ENCODE measurements at places on chromosomes 2 and 18. TPM values are rescaled to one million over a fixed set of nuclear protein-coding genes. Genes with fewer than 3 reads are reported as not detected.
A peak's percentile ranks its signal among the peaks of the same experiment; 100 is the strongest.

Gene TEX44
- polyA plus RNA-seq = not detected

Gene SH2D6
- polyA plus RNA-seq = 122 TPM

Gene TIGD1
- polyA plus RNA-seq = 2.8 TPM

Gene RAB6C
- 0.09 TPM for polyA plus RNA-seq

Gene CCBE1
- not detected for polyA plus RNA-seq

GRCh38 chr18:79918615-79919011, 32.8 kb downstream of the SLC66A2 start:
- H3K36me3 ChIP-seq = peaks cover 56% of the 10 kb centered on the region
- H3K27ac ChIP-seq = no peak overlapping the region
- DNase-seq = no peak
- H3K4me1 ChIP-seq = no peaks in the 10 kb centered on the region

- H3K27me3 ChIP-seq = no peaks in the 10 kb centered on the region
- H3K36me3 ChIP-seq = peaks cover 33% of the 10 kb centered on the region
- no peak overlapping the region for H3K27ac ChIP-seq
- DNase-seq = no peak
Observed at GRCh38 chr2:9416267-9416961, 6.9 kb downstream of the ITGB1BP1 start.

- H3K27ac ChIP-seq = no peak overlapping the region
- no peaks in the 10 kb centered on the region for H3K36me3 ChIP-seq
- H3K27me3 ChIP-seq = peaks cover 25% of the 10 kb centered on the region
- no peak for DNase-seq
- H3K4me3 ChIP-seq = no peak overlapping the region
- H3K4me1 ChIP-seq = no peaks in the 10 kb centered on the region
Observed at GRCh38 chr18:8365006-8365405, 244.2 kb upstream of the RAB12 start.

GRCh38 chr2:236861196-236861875, 224.4 kb upstream of the COPS8 start:
- H3K4me1 ChIP-seq = no peaks in the 10 kb centered on the region
- H3K4me3 ChIP-seq = no peak overlapping the region
- H3K27ac ChIP-seq = no peak overlapping the region
- DNase-seq = no peak

GRCh38 chr2:27171351-27171848, 22.6 kb downstream of the TCF23 start:
- no peak overlapping the region for H3K27ac ChIP-seq
- H3K27me3 ChIP-seq = no peaks in the 10 kb centered on the region

- no peak for DNase-seq
- no peak overlapping the region for H3K4me3 ChIP-seq
- H3K27me3 ChIP-seq = no peaks in the 10 kb centered on the region
- H3K36me3 ChIP-seq = no peaks in the 10 kb centered on the region
Observed at GRCh38 chr2:109180786-109181185, 51.8 kb downstream of the SH3RF3 start.

- no peaks in the 10 kb centered on the region for H3K27me3 ChIP-seq
- DNase-seq = peak; percentile 67
- H3K36me3 ChIP-seq = no peaks in the 10 kb centered on the region
- H3K27ac ChIP-seq = no peak overlapping the region
- H3K4me3 ChIP-seq = no peak overlapping the region
Observed at GRCh38 chr2:199488772-199489400, 31.1 kb upstream of the SATB2 start.

DNA sequence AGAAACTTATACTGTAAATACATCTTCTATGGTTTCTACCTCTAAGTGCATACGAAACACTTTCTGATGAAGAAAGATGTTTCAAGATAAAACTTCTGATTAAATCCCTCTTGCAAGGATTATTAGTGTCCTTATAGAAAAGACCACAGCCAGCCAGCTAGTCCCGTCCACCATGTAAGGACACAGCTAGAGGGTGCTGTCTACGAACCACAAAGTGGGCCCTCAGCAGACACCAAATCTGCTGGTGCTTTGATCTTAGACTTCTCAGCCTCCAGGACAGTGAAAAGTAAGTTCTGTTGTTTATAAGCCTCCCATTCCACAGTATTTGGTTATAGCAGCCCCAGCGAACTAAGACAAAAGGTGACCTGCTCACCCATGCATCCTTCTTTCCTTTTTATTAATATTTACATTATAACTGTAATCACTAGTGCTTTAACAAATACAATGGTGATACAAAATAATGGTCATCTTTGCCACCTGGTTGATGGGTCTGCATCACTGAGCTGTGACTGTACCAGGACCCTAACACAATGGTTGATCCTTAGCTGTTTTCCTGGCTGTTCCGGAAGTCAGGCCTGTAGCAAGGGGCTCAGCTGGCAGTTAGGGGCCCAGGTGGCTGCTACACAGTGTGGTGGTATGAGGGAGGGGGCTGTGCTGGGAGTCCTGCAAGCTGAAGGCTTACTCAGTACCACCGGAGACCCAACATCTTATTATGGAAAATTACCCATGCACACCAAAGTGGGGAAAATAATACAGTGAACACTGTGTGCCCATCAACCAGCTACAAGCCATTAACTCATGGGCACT, 108.5 kb upstream of the SMAD7 start:
- no peak for DNase-seq
- H3K36me3 ChIP-seq = no peaks in the 10 kb centered on the region
- no peak overlapping the region for H3K4me3 ChIP-seq
- H3K4me1 ChIP-seq = peaks cover 4% of the 10 kb centered on the region

DNA sequence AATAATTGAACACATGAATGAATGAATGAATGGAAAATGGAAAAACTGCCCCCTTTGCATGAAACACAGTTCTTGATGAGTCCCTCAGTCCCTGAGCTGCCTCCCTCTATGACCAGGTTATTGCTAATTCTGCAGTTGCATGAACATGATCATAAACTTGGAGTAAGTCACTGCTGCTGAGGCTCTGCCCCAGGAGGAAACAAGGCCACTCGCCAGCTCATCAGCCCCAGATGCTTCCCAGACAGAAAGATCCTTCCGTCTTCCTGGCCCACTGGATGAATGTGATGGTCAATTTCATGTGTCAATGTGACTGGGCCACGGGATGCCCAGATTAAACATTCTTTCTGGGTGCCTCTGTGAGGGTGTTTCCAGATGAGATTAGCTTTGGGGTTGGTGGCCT, 16.4 kb downstream of the GPR45 start:
- H3K27me3 ChIP-seq = no peaks in the 10 kb centered on the region
- no peak overlapping the region for H3K27ac ChIP-seq
- no peak for DNase-seq
- H3K4me1 ChIP-seq = no peaks in the 10 kb centered on the region
- no peak overlapping the region for H3K4me3 ChIP-seq
- no peaks in the 10 kb centered on the region for H3K36me3 ChIP-seq

GRCh38 chr2:10347562-10347948, 44.9 kb downstream of the HPCAL1 start:
- no peaks in the 10 kb centered on the region for H3K36me3 ChIP-seq
- no peaks in the 10 kb centered on the region for H3K4me1 ChIP-seq
- DNase-seq = no peak
- no peaks in the 10 kb centered on the region for H3K27me3 ChIP-seq
- no peak overlapping the region for H3K27ac ChIP-seq
- no peak overlapping the region for H3K4me3 ChIP-seq

GRCh38 chr2:198113316-198113715, 308.9 kb downstream of the PLCL1 start:
- no peaks in the 10 kb centered on the region for H3K27me3 ChIP-seq
- DNase-seq = no peak
- no peak overlapping the region for H3K27ac ChIP-seq
- H3K4me3 ChIP-seq = no peak overlapping the region

DNA sequence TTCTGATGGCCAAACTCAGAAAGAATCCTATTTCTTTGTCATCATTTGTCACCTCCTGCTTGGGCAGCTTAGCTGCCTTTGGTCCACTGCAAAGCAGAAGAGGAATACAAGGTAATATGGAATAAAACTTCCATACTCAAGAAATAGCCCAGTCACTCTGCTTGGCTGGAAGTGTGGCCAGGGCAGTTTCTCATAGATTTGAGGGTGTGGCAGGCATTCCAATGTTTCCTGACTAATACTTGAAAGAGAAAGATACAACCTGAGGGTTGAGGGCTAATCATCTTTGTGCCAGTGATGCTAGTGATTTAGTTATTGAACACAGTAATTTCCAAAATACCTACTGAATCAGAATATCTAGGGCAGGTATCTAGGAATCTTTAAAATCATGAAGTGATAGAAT, 83.1 kb downstream of the FAM161A start:
- no peaks in the 10 kb centered on the region for H3K27me3 ChIP-seq
- H3K4me3 ChIP-seq = no peak overlapping the region
- no peaks in the 10 kb centered on the region for H3K36me3 ChIP-seq
- no peak overlapping the region for H3K27ac ChIP-seq

DNA sequence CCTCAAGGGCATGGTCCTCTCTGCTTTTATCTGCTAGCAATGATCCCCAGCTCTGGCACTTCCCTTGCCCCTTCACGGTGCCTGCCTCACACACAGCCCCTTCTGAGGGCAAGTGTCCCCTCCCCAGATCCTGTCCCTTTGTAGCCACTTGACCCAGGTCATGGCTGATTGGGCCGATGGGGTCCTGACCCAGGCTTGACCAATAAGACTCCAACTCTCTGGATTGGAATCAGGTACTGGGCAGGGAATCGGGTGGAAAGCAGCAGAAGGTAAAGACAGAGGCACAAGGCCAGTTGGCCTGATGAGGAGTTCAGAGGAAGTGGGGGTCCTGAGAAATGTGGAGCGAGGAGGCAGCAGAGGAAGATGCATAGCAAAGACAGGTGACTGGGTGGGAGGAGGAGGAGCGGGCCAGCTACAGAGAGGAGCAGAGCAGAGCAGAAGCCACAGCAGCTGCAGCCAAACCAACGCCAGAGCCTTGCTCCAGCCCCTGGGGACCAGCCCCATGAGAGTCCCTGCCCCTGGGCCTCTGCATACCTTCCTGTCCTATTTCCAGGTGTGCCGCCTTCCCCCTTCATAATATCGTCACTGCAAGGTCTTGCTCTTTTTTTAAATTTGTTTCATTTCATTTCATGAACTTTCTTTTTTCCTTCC, 39.1 kb downstream of the CAPN13 start:
- no peak overlapping the region for H3K27ac ChIP-seq
- DNase-seq = no peak
- H3K27me3 ChIP-seq = no peaks in the 10 kb centered on the region
